ENCODE measurements at places on chromosomes 3 and 15.
A peak's percentile ranks its signal among the peaks of the same experiment; 100 is the strongest.

DNA sequence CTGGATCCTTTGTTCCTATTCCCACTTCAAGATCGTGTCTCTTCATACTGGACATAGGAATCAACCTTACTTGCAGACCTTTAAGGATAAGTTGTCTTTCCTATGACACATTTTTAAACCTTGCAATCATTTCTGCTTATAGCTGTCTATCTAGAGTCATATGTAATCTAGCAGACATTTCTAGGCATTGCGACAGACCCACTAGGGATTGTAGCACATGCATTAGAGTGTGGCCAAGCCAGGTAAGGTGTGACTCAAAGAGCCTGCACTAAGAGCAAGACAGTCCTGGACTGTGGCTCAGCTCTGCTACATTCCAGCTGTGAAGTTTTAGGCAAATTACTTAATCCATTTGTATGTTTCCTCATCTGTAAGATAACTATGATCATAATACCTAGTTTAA is 38.8 kb upstream of the BFSP2 start:
- DNase-seq: no peak

- no peak for DNase-seq
Observed at GRCh38 chr3:168859574-168859973, 763.9 kb upstream of the GOLIM4 start.

DNA sequence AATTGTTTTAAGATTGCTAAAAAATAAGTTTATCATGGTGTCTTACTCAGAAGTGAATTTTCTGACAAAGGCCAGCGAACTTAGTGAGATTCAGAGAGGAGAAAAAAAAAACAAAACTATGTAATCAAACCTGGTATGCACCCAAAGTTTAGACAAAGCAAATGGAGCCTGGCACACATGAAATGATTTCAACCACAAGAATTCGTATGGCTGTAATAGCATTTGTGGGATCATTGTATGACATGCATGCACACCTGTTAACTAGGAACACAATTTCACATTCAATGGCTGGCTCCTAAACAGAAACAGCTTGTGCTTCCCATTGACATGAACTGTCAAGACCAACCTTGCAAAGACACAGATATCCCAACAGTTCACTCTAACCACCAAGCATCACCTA is 94.6 kb downstream of the ZIC4 start:
- no peak for DNase-seq

DNA sequence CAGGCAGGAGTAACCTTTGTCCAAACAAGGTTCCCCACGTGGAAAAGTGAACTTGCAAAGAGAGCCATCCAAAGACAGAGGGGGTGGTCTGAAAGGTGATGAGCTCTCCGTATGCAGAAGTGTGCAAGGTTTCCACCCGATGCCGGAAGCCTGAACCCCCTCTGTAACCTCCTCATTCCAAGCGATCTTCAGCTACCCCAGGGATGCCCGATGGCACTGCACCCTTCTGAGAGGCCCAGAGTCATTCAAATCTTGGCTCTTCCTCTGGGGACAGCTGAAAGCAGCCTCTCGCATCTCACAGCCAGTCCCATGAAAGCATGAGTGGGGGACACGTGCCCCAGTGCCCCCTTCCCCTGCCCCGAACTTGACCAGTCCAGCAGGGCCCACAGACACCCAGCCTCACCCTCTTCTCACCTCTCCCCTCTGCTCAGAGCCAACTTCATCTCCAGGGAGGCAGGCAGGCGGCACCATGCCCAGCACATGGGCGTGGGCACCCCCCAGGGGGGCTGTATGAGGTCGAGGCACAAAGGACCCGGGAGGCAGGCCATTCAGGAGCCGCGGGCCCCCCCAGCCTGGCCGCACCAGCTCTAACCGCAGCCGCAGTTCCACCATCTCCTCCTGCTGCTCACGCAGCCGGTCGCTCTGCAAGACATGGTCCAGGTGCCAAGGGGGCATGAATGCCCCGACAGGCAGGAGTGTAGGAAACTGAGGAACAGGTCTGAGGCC is 8.7 kb downstream of the KIF7 start:
- no peak for DNase-seq

- DNase-seq: no peak
Observed at GRCh38 chr3:6222069-6222468, 638.8 kb upstream of the GRM7 start.

GRCh38 chr3:14602006-14602803 is 49.4 kb upstream of the CCDC174 start:
- no peak for DNase-seq

DNA sequence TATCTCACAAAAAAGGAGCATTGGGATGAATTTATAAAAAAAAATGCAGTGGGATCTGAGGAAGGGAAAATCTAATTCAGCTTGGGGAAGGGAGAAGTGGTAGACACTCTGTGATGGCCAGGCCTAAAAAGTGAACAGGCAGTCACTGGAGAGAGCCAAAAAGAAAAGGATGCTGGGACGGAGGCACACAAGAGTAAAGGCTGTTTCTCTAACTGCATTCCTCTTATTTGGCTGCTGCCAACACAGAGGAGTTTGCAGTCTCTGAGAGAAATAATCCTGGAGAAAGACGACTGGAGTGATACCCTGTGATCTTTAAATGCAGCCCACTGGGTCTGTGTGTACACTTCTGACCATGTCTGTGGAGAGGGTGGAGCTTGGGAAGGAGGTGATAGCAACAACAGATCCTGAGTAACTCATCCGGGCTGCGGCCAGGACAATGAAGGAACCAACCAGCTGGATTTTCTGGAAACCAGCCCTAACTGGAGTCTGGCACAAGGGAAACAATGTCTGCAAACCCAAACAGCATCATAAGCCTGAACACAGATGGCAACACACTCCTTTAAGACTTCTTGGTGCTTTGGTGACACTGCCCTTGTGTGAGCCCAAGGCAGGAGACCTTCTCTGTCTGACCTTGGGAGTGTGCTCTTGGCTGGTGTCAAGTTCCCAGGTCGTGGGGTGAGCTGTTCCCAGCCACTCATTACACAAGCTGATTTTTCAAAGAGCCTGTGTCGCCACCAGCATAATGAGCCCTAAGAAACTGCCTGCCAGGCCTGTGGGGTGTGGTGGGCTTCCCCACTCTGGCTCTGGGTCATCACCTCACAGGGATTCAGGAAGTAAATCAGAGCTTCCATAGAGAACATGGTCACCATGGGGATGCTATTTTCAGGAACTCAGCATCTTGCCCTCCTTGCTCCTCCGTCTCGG is 8.0 kb downstream of the FYCO1 start:
- no peak for DNase-seq

DNA sequence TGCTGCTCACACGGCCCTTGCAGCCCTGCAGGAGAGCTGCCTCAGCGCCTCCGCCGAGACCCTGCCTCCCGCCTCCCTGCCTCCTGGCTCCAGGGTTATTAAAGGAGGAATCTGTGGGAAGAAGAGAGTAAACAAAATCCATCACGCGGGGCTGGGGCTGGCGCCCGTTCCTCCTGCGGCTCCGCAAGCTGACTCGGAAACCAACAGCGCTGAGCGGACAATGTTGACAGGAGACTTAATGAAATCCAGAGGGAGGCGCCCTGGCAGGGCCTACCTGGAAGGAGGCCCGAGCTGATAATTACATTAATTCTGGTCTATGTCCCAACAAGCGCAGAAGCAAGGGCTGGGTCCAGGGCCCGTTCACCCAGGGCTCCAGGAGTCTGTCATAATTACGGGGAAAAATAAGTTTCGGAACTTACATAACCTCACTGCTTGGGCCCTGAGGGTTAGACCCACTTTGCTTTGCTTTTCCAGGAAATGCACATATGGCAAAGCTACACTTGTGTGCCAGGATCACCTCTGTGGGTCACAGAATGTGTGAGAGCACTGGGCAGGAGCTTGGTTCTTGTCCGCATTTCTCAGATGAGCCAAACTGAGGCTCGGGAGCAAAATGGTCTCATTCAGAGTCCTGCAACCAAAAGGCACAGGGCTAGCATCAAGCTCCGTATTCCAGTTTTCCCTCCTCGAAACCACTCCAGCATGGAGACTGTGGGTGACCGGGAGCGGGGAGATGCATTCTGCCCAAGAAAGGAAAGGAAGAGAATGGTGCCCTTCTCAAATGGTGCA is 43.8 kb upstream of the SLC6A6 start:
- peak; percentile 42 for DNase-seq

DNA sequence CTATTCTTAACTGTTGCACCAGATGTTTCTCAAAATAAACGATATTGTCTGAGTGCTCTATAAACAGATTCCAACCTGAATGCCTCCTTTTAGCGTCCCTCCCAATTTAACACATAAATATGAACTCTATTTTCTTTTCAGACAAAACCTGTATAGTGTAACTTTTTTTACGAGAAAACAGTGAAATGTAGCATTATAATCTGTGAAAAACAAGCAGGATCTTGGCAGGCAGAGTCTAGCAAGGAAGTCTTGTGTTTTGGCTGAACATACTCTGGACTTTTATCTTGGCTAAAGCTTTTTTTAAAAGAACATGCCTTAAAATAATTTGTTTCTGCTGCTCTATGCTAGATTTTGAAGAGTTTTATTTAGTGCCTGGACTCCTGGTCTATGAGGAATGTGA is 150.5 kb downstream of the ROBO2 start:
- no peak for DNase-seq

- DNase-seq: no peak
Observed at GRCh38 chr15:59244337-59244736, 37.7 kb downstream of the LDHAL6B start.

DNA sequence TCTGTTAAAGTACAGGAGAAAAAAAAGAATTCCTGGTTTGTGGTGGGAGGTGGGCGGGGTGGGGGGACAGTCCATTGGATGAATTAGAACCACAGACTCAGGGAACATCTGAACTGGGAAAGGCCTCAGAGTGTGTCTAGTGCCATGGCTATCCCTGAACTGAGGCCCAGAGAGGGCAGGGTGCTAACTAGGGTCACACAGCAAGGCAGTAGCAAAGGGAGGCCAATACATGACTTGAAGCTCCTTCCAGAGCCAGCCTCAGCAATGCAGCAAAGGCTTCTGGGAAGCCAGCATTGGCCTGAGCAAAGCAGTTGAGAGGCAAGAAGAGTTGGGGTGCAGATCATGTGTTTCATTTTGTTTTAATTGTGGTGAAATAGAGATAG is 85.4 kb downstream of the SMAD6 start:
- DNase-seq: no peak

- DNase-seq: peak; percentile 56
Observed at GRCh38 chr3:71652781-71653413, 69.4 kb upstream of the FOXP1 start.

GRCh38 chr15:45402955-45403877 is 24.9 kb upstream of the GATM start:
- DNase-seq: no peak

DNA sequence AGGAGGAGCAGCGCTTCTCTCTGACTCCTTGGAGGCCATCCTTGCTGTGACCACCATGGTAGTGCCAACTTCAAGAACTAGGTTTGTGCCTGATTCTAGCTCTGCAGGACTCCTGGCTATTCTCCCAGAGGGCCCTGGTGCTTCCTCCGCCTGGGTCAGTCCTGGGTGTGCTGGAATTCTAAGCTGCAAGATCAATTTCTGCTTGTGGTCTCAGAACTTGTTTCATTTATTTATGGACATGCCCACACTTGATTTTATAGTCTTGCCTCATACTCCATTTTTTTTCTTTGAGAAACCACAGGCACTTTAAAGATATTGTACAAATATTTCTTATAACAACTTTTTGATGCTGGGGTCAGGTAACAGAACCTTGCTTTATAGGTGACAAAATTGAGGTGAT is 87.6 kb downstream of the PDCD6IP start:
- DNase-seq: peak; percentile 11

DNA sequence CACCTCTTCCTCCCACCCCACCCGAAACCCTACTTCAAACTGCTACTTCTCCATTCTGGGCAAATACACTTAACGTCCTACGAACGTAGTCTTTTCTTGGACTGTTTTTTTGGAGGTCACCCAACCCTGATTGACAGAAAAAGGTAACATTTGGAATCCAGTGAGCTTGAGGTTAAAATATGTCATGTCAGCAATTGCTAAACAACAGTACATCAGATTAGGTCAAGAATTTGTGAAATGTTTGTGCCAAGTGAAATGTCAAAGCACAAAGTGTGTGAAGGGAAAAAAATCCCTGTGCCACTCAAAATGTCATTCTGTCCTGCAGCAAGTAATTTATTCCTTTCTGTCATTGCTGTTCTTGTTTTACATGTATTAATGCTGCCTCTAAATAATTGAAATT is 49.2 kb upstream of the PPP2R3A start:
- DNase-seq: no peak

- no peak for DNase-seq
Observed at GRCh38 chr3:162769564-162769963, 1273.0 kb downstream of the OTOL1 start.

GRCh38 chr3:99298661-99299060 is 339.7 kb upstream of the COL8A1 start:
- DNase-seq: no peak

- DNase-seq: no peak
Observed at GRCh38 chr15:41284427-41285177, 47.8 kb downstream of the OIP5 start.

DNA sequence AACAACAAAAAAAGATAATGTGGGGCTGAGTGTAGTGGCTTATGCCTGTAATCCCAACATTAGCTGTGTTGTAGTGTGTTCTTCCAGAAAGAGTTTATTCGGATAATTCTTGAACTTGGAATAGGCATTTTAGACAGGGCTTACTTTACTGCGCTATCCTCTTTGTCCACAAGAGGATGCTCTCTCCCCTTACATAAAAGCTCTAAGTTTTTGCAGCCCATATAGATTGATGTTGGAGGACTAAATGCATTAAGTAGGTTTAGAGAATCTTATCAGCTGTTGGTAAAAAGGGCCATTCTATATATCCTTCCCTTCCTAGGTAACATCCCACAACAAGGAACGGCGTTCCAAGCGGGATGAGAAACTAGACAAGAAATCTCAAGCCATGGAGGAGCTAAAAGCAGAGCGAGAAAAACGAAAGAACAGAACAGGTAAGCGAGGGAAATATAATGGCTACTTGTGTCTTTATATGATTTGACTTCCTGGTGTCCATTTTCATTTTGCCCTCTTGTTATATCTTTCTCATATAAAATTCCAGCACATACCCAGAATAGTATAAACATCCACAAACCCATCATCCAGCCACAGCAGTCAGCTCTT is 27.8 kb upstream of the ITPKA start:
- peak; percentile 23 for DNase-seq

- DNase-seq: no peak
Observed at GRCh38 chr3:134476306-134476705, 9.5 kb downstream of the ANAPC13 start.

GRCh38 chr3:176799675-176800074 is 397.6 kb downstream of the TBL1XR1 start:
- no peak for DNase-seq

DNA sequence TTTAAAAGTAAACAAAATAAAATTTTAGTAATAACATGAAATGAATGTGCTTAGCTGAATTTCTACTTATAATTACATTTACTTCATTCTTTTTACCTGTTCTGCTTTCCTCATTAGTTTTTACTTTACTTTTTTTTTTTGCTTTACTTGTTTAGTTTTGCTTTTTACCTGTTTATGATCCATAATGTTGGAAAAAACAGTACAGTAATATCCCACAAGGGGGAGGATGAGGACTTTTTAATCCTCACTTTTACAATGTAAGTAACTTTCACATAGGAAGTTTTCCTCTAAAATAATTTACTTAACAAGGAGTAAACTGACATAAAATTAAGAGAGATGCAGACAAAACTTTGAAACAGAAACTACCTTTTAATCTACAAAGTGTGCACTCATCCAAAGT is 268.7 kb downstream of the TBC1D5 start:
- no peak for DNase-seq
